Spinal cord (tissue), 10 donors: ENCODE measurements at places on chromosomes 16 and 17. TPM values are rescaled to one million over a fixed set of nuclear protein-coding genes. Genes with fewer than 3 reads are reported as not detected.
A peak's percentile ranks its signal among the peaks of the same experiment; 100 is the strongest.

GRCh38 chr17:76422860-76423259 lies 30.1 kb downstream of the UBE2O start:
- H3K27ac ChIP-seq: no peak overlapping the region
- H3K4me1 ChIP-seq: peaks cover 20% of the 10 kb centered on the region
- no peaks in the 10 kb centered on the region for H3K27me3 ChIP-seq
- H3K4me3 ChIP-seq: no peak overlapping the region

DNA sequence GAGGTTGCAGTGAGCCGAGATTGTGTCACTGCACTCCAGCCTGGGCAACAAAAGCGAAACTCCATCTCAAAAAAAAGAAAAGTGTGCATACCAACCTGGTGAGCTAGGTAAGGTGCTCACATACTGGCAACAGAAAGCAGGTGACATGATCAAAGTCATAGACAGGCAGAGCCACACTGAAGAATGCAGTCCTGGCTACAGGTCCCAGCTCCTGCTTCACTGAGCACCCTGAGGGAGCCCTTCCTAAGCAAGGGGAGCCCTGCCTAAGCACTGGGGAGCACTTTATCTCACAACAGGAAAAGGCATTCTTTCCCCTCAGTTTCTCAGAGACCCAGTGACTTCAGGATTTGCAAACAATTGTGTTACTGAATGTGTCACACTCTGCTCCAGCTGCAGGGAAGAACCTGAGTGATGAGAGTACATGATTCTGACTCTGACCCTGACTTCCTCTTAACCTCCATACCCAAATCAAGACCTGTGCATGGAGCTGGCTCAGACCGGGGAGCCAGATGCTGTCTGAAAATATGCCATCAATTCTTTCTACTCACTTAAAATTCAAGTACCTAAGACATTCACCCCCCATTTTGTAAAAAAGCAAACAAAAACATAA lies 40.5 kb downstream of the ANKRD11 start:
- H3K27me3 ChIP-seq: no peaks in the 10 kb centered on the region
- DNase-seq: no peak
- peaks cover 40% of the 10 kb centered on the region for H3K4me1 ChIP-seq
- H3K27ac ChIP-seq: no peak overlapping the region
- H3K36me3 ChIP-seq: peaks cover 2% of the 10 kb centered on the region
- H3K4me3 ChIP-seq: no peak overlapping the region

DNA sequence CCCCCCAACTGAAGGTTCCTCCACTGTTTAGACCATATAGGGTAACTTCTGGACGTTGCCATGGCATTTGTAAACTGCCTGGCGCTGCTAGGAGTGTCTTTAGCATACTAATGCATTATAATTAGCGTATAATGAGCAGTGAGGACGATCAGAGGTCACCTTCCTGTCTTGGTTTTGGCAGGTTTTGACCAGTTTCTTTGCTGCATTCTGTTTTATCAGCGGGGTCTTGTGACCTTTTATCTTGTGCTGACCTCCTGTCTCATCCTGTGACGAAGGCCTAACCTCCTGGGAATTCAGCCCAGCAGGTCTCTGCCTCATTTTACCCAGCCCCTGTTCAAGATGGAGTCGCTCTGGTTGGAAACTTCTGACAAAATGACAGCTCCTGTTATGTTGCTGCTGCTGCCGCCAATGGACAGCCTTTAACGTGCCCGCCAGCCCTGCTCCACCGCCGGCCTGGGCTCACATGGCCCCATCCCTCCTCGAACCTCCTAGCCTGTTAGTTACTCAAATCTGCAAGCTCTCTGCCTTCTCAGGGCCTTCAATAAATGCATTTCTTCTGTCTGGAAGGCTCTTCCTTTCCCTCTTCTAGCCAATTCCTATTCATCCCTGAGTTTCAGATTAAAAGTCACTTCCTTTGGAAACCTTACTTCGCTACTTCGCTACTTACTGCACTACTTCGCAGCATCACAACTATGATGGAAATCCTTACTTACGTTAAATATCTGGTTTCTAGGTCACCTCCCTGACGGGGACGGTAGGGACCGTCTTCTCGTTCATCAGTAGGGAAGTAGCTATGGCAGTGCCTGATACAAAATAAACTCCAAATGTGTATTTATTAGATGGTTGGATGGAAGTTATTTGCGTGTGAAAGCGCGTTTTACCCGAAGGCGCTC lies 640 bp upstream of the NAGLU start:
- H3K27me3 ChIP-seq: no peaks in the 10 kb centered on the region
- H3K4me1 ChIP-seq: peaks cover 26% of the 10 kb centered on the region
- peak overlapping the region; percentile 78 for H3K27ac ChIP-seq
- peak overlapping the region; percentile 54 for H3K4me3 ChIP-seq

- peak overlapping the region; percentile 96 for H3K27ac ChIP-seq
- peak; percentile 77 for DNase-seq
- H3K27me3 ChIP-seq: peaks cover 10% of the 10 kb centered on the region
- H3K4me1 ChIP-seq: peaks cover 29% of the 10 kb centered on the region
Observed at GRCh38 chr17:4948931-4949320, 596 bp upstream of the PFN1 start.

- H3K27ac ChIP-seq: no peak overlapping the region
- H3K4me3 ChIP-seq: no peak overlapping the region
- H3K4me1 ChIP-seq: peaks cover 18% of the 10 kb centered on the region
- H3K36me3 ChIP-seq: peaks cover 55% of the 10 kb centered on the region
Observed at GRCh38 chr17:79113699-79114457, 39.3 kb downstream of the ENGASE start.

DNA sequence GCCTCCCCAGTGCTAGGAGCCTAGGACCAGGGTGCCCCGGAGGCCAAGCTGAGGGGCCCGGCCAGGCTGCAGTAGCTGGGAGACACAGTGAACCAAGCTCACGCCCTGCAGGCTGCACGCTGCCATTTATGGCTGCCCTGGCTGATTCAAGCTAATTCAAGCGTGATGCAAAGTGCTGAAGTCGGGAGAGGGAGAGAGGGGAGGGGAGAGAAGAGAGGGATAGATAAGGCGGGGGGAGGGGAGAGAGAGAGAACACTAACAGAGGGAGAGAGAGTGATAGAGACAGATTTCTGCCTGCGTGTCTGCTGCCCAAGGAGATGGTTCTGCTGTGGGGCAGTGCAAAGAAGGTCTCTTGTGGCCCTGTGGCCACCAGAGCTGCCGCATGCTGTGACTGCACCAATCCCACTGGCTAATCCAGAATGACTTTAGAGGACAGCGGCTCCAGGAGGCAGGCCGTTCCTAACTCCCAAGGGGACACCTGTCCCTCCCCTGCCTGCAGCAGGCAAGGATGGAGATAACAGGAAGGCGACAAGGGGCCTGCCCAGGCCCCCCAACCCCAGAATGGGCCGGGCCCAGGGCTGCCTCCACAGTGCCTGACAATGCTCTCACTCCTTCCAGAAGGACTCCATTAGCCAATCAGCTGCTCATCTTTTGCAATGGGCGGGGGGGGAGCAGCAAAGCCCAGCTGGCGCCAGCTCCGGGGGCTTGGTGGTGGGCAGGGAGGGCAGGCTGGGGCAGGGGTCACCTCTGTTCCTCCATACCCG lies 12.9 kb downstream of the MXRA7 start:
- peaks cover 8% of the 10 kb centered on the region for H3K36me3 ChIP-seq
- peak overlapping the region; percentile 61 for H3K27ac ChIP-seq
- no peaks in the 10 kb centered on the region for H3K27me3 ChIP-seq

DNA sequence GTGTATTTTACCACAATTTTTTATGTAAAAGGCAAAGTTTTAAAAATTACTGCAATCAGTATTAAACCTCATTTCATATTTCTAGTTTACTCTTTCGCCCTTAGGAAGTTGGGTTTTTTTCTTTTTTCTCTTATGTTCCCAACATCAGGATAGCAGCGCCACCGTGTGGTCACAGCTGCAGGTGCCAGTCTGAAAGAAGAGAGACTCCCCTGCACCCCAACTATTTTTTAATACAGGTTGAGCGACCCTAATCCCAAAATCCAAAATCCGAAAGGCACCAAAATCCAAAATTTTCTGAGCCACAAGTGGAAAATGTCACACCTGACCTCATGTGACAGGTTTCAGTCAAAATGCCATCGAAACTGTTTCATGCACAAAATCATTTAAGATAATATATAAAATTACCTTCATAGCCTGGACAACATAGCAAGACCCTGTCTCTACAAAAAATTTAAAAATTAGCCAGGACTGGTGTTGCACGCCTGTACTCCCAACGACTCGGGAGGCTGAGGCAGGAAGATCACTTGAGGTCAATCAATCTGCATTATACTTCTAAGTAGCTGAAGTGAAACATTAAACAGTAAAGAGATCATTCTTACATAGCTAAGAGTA lies 21.8 kb upstream of the ASGR2 start:
- H3K4me1 ChIP-seq: peaks cover 22% of the 10 kb centered on the region
- H3K27ac ChIP-seq: no peak overlapping the region
- H3K4me3 ChIP-seq: no peak overlapping the region

GRCh38 chr17:7363311-7363710 lies 8.4 kb downstream of the TMEM95 start:
- H3K27me3 ChIP-seq: no peaks in the 10 kb centered on the region
- H3K4me1 ChIP-seq: no peaks in the 10 kb centered on the region
- no peak overlapping the region for H3K27ac ChIP-seq
- no peak overlapping the region for H3K4me3 ChIP-seq
- DNase-seq: no peak

- H3K27ac ChIP-seq: no peak overlapping the region
- no peak for DNase-seq
- H3K27me3 ChIP-seq: no peaks in the 10 kb centered on the region
- no peak overlapping the region for H3K4me3 ChIP-seq
- H3K4me1 ChIP-seq: peaks cover 9% of the 10 kb centered on the region
Observed at GRCh38 chr17:45305530-45306087, 11.2 kb downstream of the MAP3K14 start.

DNA sequence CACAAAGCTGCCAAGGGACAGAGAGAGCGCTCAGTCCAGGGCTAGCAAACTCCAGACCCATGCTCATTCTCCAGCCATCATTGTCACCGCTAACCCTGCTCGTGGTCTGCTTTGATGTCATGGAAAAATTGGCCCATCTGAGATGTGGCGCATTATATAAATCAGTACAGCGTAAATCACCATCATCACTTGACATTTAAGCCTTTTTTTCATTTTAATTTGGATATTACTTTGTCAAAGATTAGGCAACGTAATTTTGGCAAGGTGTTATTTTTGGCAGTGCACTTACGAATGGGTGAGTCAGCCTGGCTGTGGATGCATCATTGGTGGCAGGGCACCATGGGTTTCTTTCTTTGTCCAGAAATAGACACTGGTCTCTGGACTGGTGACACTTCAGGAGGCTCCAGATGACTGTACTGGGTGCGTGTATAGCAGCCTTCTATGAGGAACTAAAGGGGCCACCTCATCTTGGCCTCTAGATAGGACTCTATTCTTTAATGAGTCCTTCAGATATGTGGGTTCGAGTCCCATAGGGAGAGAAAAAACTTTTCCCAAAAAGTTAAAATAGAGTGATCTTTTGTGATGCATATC lies 166.3 kb downstream of the MSI2 start:
- H3K27ac ChIP-seq: no peak overlapping the region
- H3K27me3 ChIP-seq: no peaks in the 10 kb centered on the region
- peaks cover 21% of the 10 kb centered on the region for H3K4me1 ChIP-seq
- DNase-seq: no peak

GRCh38 chr17:60468371-60468770 lies 46.1 kb downstream of the CHCT1 start:
- H3K36me3 ChIP-seq: peaks cover 24% of the 10 kb centered on the region
- no peaks in the 10 kb centered on the region for H3K27me3 ChIP-seq
- DNase-seq: no peak
- no peak overlapping the region for H3K27ac ChIP-seq
- no peak overlapping the region for H3K4me3 ChIP-seq

- no peak for DNase-seq
- H3K27me3 ChIP-seq: no peaks in the 10 kb centered on the region
- no peak overlapping the region for H3K4me3 ChIP-seq
- H3K27ac ChIP-seq: no peak overlapping the region
Observed at GRCh38 chr17:8881606-8882005, 14.1 kb upstream of the PIK3R6 start.

DNA sequence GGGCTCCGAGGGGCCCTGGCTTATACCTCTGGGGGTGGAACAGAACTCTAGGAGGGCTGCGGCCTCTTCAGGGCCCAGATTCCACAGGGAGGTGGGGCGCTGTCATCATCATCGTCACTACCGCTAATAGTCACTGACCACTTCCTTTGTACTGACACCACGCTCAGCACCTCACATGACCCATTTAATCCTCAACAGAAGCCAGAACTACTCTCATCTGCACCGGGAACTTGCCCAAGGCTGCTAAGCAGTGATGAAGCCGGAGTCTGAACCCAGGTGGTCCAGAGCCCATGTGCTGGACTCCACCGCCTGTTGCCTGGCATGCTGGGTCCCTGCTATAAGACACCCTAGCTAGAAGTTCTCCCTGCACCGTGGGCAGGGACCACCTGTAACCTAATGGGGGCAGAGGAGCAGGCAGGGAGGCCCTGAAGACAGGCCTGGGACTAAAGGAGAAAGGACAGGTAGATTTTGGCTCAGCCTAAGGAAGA lies 12.0 kb downstream of the UNC13D start:
- H3K27ac ChIP-seq: no peak overlapping the region
- H3K4me3 ChIP-seq: no peak overlapping the region
- H3K36me3 ChIP-seq: peaks cover 48% of the 10 kb centered on the region
- peaks cover 56% of the 10 kb centered on the region for H3K4me1 ChIP-seq

DNA sequence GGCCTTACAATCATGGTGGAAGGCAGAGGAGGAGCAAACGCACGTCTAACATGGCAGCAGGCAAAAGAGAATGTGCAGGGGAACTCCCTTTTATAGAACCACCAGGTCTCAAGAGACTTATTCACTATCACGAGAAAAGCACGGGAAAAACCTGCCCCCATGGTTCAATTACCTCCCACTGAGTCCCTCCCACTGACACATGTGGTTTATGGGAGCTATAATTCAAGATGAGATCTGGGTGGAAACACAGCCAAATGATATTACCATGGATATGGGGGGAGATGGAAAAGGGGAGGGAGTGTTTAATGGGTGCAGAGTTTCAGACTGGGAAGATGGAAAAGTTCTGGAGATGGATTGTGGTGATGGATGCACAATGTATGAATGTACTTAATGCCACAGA lies 23.0 kb downstream of the TEKT5 start:
- H3K27ac ChIP-seq: no peak overlapping the region
- H3K36me3 ChIP-seq: no peaks in the 10 kb centered on the region
- H3K27me3 ChIP-seq: no peaks in the 10 kb centered on the region
- DNase-seq: no peak
- H3K4me1 ChIP-seq: peaks cover 5% of the 10 kb centered on the region

GRCh38 chr17:77679589-77679988 lies 278.9 kb upstream of the TNRC6C start:
- peaks cover 19% of the 10 kb centered on the region for H3K27me3 ChIP-seq
- no peak overlapping the region for H3K27ac ChIP-seq
- H3K36me3 ChIP-seq: no peaks in the 10 kb centered on the region
- no peak for DNase-seq
- H3K4me3 ChIP-seq: no peak overlapping the region

GRCh38 chr17:27449541-27449940 lies 6.7 kb upstream of the KSR1 start:
- H3K4me3 ChIP-seq: no peak overlapping the region
- no peak for DNase-seq
- H3K36me3 ChIP-seq: no peaks in the 10 kb centered on the region
- no peaks in the 10 kb centered on the region for H3K27me3 ChIP-seq
- H3K4me1 ChIP-seq: no peaks in the 10 kb centered on the region

GRCh38 chr16:55125818-55126385 lies 195.2 kb downstream of the IRX5 start:
- H3K4me3 ChIP-seq: no peak overlapping the region
- no peak for DNase-seq
- no peak overlapping the region for H3K27ac ChIP-seq
- H3K36me3 ChIP-seq: no peaks in the 10 kb centered on the region

GRCh38 chr17:45145035-45145389 lies 3.3 kb upstream of the HEXIM1 start:
- peak overlapping the region; percentile 96 for H3K27ac ChIP-seq
- H3K27me3 ChIP-seq: no peaks in the 10 kb centered on the region
- no peak for DNase-seq
- peaks cover 3% of the 10 kb centered on the region for H3K36me3 ChIP-seq

Gene WNT3
- 17.1 TPM for polyA plus RNA-seq

Gene XAF1
- 17.3 TPM for polyA plus RNA-seq

Gene PRAC1
- polyA plus RNA-seq: not detected

Gene TNP2
- not detected for polyA plus RNA-seq
